ENCODE measurements at places on chromosomes 2 and 18.
A peak's percentile ranks its signal among the peaks of the same experiment; 100 is the strongest.

GRCh38 chr2:146129231-146129630, 1609.3 kb upstream of the ZEB2 start:
- no peak for DNase-seq

GRCh38 chr2:56449002-56449431, 265.2 kb downstream of the CCDC85A start:
- no peak for DNase-seq

- DNase-seq, result no peak
Measured at GRCh38 chr18:46859855-46860254, 57.5 kb downstream of the PIAS2 start.

GRCh38 chr2:66432801-66433694, 1.9 kb upstream of the MEIS1 start:
- DNase-seq, result no peak

GRCh38 chr2:15738943-15739342, 147.3 kb downstream of the DDX1 start:
- DNase-seq, result no peak

DNA sequence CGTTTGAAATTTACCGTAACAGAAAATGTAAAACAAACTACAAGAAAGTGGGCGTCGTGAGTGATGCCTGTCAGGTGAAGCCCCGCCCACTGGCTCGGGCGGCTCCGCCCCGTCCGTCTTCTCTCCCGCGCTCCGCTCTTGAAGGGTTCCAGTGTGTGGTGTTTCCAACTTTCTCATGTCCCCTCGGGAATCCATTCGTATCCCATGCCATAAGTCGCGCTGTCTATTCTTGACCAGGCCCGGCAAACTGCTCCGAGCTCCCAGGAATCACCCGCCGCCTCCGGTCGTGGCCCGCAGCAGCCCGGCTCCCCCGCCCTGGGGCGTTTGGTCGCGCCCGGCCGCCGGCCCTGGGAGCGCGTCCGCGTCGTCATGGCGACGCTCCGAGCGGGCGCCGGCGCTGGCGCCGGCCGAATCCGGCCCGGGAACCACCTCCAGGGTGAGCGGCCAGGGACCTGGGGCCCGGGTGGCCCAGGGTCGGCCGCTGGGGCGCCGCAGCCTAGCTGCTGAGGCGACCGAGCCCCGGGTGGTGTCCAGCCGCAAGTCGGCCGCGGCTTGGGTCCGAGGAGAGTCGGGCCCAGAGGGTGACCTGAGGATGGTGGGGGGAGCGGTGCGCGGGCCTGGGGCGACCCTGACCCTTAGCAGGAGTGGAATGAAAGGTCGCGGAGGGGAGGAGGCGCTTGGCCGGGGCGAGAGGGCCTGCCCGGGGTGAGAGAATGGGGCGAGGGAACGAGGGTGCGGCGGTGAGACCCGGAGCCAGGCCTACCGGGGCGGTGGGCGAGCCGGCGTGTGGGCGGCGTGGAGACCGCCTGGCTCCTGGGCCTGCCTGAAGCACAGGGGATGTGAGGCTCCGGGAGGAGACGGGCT, at the start of gene CFAP221:
CFAP221 (plus strand) TSS at position 375 of the 864 bp plus-strand sequence. CDS start 1,683 bp downstream, outside the sequence.
- peak; percentile 31 for DNase-seq

GRCh38 chr2:108627911-108628567, 91.2 kb upstream of the RANBP2 start:
- no peak for DNase-seq

DNA sequence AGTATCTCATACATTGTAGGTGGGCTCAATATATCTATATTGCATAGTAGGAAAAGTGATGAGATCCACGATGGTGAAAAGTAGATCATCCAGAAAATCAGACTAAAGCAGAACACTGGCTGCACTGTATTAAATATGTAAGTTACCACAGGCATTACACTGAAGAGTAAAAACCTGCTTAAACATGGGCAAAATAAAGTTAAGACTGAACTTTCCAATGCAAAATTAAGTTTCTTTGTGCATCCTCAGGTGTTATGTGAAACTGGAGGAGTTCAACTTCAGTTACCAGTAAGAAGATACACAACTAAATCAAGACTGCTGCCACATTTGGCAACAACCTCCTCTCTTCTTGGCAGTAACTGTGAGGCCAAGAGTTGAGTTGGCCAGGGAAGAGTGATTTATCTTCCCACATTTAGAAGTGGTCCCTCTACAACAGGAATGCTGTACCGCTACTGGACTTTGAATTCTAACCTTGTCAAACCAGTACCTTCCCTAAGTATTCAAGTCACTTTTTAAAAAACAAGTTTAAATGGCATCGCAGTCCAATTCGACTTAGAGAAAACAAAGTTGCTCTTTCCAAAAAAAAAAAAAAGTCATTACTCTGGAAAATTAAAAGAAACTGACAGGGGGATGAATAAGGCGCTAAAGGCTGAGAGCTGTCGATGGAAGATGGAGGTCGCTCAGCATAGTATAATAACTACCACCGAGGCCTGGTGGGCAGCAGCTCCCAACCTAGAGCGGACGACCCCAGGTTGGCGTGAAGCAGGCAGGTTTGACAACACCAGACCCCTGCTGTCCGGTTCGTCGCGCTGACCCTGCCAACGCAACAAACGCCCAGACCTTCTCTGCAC, 1.1 kb downstream of the MAP4K3 start:
- DNase-seq, result no peak

- DNase-seq, result no peak
Measured at GRCh38 chr18:25251068-25251467, 100.9 kb downstream of the ZNF521 start.

- no peak for DNase-seq
Measured at GRCh38 chr2:73107211-73107926, 5.4 kb downstream of the RAB11FIP5 start.

GRCh38 chr2:237961637-237962036, 5.2 kb upstream of the UBE2F start:
- DNase-seq, result no peak

- no peak for DNase-seq
Measured at GRCh38 chr2:39379643-39380524, 57.2 kb downstream of the MAP4K3 start.

DNA sequence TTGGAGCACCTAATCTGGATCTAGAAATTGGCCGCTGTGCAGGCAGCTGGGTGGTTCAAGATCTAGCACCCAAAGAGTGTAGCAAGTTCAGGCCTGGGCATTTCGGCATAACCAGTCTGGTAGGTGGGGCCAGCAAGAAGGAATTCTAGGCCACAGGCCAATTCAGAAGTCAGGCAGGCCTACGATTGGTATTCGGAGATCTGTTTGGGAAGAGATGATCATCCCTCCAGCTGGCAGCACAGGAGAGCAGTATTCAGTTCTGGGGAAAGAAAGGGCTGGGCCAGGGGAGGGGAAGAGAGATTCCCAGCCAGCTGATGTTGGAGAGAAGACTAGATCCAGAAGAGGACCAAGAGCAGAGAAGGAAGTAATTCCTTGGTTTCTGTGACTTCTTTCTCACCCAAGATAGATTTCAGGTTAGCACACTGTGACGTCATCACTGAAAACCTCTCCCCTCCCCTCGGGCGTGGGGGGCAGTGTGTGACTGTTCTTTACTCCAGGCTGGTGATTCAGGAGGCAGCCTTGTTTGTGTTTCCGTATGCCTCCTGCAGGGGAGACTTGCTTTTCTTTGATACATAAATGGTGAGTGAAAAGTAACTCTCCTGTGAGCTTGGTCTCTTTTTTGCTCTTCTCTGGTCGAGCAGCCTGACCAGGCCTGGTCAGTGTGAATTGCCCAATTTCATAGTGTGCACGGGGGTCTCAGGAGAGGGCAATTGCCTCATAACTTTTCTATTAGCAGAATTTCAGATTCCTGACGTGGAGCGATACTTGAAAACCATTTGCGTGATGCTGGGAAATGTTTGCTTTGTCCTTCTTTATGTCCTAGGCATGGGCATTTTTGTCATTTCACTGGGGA, 61.1 kb downstream of the MEIS1 start:
- no peak for DNase-seq

DNA sequence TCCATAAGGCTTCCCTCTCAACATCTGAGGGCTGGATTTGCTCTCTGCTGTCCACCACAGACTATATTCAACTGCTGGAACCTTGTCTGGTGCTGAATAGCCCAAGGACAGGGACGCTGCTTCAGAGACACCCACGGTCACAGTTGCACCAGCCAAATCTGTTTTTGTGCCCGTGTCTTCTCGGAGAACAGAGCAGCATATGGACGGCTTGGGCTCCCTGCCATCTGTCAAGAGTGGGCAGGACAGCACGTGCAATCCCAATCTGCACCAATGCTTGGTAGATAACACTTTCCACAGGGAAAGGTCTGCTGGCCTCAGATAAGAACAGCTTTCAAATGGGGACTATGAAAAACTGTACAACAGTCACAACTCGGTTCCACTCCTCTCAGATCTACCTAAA, 466.1 kb downstream of the TGIF1 start:
- DNase-seq, result no peak

GRCh38 chr2:211534632-211535031, 978.2 kb downstream of the CPS1 start:
- no peak for DNase-seq

DNA sequence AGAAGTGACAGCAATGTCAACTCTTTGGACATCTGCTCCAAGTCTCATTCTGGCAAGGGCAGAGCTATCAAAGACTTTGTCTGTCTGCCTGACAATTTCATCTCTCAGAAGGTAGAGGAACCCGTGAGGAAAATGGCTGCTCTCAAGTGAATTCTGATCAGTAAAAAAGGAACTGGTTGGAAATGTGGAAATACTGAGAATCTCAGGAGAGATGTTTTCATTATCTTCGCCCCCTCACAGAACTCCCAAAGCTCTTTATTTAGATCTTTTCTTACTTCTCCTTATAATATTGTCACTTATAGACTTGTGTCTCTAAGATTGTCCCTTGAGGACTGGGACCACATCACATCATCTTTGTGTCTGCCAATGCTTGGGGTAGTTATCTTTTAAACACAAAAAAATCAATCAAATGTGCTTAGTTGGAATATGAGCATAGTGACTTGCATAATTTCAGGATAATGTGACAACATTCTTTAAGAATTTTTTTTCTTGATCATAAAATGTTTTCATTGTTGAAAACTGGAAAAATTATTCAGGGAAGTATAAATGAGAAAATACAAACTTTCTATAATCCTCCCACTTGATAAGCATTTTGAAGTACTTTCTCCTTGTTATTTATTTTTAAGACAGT, 68.2 kb upstream of the ITGB6 start:
- DNase-seq, result no peak

GRCh38 chr2:36781907-36782720, 85.6 kb downstream of the VIT start:
- no peak for DNase-seq

DNA sequence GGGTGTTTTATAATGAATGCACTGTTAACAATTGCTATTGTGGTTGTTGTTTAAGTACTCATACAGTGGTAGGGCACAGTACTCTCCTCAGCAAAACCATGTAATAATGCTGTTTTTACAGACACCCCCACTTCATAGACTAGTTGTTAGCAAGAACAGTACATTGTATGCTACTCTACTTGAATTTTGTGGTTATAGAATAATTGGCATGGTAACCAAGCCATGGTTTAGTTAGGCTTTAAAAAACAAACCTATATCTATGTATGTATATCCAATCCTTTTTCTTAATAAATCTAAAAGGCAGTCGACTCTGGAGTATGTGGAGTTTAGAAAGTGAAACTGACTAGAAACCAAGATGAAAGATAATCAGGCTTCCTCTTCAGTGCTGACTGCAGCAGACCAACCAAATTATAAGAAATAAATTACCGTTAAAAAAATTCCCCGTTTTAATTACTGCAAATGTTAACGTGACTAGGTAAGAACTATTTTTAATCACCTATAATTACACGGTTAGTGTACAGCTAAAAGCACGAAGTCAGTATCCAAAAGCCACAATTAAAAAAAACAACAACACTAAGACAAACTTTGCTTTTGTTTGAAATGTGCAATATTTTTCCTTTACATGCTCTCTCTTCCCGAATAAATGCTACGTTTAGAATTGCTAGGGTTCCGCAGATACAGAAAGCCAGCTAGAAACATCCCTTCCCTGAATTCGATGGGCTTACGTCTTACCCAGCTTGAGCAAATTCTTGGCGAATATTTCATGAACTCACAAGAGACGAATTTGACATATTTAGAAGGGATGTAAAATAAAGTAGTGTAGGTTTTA, 113.3 kb upstream of the SERTAD2 start:
- no peak for DNase-seq

DNA sequence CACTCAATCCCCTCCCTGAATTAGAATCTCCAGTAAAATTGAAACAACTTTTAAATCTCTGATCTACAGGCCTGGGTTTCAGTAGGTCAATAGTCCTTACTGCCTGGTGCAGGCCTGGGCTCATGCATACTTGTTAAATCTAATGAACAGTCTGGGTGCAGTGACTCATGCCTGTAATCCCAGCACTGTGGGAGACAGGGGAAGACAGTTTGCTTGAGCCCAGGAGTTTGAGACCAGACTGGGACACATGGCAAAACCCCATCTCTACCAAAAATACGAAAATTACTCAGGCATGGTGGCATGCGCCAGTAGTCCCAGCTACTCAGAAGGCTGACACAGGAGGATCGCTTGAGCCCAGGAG, 94.7 kb upstream of the SP3 start:
- DNase-seq, result no peak

DNA sequence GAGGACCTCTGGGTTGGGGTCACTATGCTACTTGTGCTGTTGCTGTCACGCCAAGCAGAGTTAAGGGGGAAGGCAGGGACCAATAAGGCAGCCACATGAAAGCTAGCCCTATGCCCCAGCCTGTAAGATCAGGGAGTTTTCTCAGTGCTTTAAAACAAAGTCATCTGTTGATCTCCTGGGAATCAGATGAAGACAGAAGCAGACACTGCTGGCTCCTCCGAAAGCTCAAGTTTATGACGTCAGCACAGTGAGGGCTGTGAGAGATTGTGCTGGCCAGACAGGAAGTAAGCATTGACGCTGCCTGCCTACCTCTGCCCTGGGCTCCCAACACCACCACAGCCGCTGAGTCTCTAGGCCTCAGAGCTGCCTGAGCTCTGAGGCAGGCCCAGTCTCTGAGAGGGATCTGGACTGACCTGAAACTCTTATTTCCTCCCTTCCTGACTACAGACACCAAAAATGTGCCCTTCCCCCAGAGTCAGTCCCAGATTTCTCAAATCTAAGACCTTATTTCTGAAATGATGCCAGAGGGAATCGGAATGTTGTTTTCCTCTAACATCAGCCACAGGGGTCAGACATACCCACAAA, 118.1 kb upstream of the EPAS1 start:
- DNase-seq, result no peak

DNA sequence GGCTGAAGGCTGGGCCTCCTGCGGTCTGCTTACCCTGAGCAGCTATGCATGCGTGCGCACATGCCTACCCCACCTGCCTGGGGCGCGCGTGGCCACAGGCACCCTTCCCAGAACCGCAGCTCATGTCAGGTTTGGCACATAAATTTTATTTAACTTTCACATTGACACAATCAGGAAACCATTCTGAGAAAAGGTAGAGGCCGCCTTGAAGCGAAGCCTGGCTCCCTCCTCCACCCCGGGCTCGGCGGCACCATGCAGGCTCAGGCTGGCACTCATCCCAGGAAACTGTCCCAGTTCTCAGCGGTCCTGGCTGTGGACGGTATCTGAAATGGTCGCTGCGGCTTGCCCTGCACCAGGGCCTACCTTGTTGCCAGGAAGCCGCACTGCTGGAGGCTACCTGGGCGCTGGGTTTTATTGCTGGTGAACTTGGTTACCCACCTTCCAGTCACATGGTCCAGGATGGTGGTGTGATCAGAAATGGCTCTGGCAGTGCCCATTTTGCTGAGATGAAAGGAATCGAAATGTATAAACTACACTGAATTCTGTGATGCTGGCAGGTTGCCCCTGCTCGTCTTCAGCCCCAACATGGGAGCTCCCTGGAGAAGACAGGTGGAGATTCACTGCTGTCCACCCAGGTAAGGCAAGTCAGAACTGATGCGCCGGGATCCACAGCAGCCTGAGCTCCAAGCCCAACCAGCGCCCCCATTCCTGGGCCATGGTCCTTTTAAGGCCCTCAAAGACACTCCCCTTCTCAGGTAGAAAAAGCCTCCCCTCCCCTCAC, 25.5 kb downstream of the CHST10 start:
- DNase-seq, result no peak

All from stimulated activated CD4-positive, alpha-beta T cell treated with anti-CD3 and anti-CD28 coated beads, Interleukin-15, amount 100 ng/mL, for 1 hour (primary cell).